ENCODE measurements at places on chromosomes 5 and 9.

DNA sequence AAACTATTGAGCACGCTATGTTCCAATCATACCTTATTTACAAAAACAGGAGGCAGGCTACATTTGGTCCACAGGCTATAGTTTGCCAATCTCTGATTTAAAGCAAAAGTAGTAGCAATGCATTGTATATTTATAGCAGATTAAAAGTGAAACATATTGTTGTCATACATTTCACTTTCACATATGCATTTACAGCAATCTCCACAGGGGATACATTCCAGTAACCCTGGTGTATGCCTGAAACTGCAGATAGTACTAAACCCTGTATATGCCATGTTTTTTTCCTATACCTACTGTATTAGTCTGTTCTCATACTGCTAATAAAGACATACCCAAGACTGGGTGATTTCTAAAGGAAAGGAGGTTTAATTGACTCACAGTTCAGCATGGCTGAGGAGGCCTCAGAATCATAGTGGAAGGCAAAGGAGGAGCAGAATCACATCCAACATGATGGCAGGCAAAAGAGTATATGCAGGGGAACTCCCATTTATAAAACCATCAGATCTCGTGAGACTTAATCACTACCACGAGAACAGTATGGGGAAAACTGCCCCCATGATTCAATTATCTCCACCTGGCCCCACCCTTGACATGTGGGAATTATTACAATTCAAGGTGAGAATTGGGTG is 5.9 kb upstream of the CSF1R start:
- peak; percentile 18 for DNase-seq

GRCh38 chr5:143678148-143678905 is 133.6 kb upstream of the HMHB1 start:
- no peak for DNase-seq

- peak; percentile 33 for DNase-seq
Measured at GRCh38 chr5:80212171-80212667, 43.6 kb downstream of the SERINC5 start.

- DNase-seq = no peak
Measured at GRCh38 chr9:124419832-124420489, 4.7 kb upstream of the PSMB7 start.

GRCh38 chr9:4955836-4956235 is 29.2 kb upstream of the JAK2 start:
- no peak for DNase-seq

DNA sequence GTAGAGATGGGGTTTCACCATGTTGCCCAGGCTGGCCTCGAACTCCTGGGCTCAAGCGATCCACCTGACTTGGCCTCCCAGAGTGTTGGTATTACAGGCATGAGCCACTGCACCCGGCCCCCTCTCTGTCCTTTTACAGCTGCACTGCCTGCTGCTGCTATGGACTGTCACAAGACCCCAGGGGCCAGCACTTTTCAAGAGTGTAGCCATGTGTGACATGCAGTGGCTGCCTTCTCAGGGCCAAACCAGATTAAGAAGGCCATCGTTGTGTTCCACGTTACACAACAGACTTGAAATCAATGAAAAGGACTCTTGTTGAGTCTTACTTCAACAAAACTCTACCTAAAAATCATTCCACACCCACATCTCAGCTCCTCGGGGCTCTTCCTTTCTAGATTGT is 78.9 kb upstream of the ICE1 start:
- DNase-seq = no peak

GRCh38 chr9:69178583-69179011 is 4.5 kb downstream of the TJP2 start:
- no peak for DNase-seq

DNA sequence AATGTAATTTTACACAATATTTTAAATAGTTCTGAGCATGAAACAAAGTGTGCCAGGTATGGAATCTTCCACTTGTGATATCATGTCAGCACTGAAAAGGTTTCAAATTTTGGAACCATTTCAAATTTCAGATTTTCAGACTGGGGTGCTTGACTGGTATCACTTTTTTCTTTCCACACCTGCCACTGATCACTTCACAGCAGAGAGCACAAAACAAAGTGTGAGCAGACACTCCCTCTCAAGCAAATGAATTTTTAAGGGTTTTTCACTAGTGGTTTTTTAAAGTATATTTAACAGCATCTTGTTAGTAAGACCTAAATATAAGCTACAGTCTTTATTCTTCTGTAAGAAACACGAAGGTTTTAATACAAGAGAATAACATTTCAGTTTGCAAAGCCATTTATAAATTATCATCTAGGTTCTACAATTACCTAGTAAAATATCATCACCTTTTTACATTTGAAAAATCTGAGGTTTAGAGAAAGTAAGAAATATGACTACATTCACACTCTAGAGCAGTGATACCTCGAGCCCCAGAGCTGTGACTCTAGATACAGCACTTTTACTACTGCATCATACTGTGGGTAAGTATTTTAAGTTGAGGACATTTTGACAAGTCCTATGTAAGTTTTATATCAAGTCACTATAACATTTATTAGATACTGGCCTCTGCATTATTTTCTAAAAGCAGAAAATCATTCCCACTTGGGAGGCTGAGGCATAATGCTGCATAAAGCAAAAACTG is 14.6 kb downstream of the GOLPH3 start:
- no peak for DNase-seq

DNA sequence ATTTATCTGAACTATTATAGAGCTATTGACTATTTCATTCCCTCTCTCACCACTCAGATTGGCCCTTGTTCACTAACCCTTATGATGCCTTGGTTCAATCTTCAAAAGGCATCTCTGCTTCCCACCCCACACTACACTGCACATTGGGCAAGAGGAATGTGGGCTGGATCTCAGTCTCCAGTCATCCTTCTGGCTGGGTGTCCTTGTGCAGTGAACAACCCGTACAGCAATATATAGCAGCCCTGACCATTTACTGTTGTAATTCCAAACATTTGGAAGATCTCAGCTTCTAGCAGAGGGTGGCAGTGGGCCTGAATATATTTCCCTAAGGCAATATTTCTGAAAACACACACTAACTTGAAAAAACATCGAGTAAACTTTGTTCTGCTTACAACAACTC is 199.2 kb upstream of the GDNF start:
- DNase-seq = no peak

- no peak for DNase-seq
Measured at GRCh38 chr5:181044662-181045305, 4.7 kb downstream of the BTNL9 start.

GRCh38 chr9:93306081-93306480 is 122.1 kb downstream of the WNK2 start:
- DNase-seq = peak; percentile 3

DNA sequence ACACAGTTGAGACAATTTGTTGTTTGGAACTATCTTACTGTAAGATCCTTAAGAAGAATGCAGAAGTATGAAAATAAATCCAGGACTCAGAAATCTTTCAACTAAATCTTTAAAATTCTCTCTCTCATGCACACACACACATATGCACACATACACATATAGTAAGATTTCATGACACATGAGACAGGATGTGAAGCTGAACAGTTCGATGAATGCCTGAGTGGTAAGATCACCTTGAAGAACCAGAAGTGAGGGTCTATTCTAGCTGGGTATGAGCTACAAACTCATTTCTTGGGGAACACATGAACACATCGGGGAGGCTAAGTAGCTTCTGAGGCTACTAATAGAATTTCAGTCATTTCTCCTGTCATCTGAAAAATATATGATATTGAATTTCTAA is 153.6 kb downstream of the TMC1 start:
- no peak for DNase-seq

DNA sequence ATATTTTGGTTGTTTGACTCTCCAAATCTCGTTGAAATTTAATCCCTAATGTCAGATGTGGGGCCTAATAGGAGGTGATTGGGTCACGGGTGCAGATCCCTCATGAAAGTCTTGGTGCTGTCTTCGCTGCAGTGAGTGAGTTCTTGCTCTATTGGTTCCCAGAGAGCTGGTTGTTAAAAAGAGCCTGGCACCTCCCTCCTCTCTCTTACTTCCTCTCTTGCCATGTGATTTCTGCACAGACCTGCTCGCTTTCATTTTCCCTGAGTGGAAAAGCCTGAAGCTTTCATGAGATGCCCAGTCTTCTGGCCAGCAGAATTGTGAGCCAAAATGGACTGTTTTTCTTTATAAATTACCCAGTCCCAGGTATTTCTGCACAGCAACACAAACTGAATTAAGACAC is 221.6 kb downstream of the MAT2B start:
- DNase-seq = no peak

DNA sequence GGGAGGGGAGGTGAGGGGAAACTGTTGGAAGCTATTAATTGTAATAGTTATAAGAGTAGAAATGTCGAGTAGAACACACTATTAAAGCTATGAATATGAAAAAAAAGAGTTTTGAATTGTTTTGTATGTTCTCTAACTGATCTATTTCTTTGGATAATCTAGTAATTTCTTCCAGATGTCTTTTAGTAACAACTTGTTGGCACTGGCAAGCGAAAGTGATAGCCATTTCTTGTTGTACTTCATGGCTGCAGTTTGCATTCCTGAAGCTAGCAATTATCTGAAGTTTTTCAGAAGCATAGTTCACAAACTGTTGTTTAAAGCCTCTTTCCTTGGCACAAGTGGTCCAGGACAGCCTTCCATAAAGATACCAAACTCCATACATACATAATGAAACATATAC is 49.4 kb upstream of the SPATA31C2 start:
- DNase-seq = no peak

DNA sequence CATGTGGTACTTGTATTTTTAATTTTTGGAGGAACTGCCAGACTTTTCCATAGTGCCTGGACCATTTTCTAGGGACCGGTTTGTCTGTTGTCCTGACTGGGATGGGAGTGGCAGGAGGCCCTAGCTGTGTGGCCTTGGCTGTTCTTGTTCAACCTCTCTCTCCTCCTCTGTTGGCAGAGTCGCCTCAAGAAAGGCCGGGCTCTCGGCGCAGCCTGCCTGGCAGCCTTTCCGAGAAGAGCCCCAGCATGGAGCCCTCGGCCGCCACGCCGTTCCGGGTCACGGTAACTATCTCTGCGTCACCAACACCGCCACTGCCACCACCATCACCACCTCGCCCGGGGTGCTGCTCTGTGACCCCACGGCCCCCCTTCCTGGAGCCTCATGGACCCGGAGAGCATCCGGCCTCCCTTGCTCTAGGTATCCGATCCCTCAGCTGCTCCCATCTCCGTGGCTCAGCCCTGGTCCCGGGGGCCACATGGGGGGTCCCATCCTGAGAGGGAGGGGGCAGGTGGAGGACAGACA is 27.1 kb downstream of the DAB2IP start:
- no peak for DNase-seq

DNA sequence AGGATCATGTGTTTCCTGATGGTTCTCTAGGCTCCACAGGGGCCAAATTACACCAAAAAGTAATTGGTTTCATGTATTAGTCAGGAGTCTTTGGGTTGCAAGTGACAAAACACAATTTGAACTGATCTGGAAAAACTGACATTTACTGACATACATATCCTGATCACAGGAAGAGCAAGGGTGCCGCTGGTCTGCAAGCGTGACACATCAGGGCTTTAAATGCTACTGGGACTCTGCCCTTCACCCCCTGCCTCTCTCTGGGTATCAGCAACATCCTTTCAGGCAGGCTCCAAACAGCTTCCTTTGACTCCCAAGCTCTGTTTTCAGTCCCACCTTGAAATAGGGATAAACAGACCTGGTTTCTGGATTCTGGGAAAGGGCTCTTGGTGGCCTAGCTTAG is 197.5 kb downstream of the PALM2AKAP2 start:
- DNase-seq = peak; percentile 61

- DNase-seq = no peak
Measured at GRCh38 chr9:94740145-94740840, 13.8 kb downstream of the AOPEP start.

GRCh38 chr9:127815512-127816361 is 13.1 kb downstream of the FPGS start:
- no peak for DNase-seq

DNA sequence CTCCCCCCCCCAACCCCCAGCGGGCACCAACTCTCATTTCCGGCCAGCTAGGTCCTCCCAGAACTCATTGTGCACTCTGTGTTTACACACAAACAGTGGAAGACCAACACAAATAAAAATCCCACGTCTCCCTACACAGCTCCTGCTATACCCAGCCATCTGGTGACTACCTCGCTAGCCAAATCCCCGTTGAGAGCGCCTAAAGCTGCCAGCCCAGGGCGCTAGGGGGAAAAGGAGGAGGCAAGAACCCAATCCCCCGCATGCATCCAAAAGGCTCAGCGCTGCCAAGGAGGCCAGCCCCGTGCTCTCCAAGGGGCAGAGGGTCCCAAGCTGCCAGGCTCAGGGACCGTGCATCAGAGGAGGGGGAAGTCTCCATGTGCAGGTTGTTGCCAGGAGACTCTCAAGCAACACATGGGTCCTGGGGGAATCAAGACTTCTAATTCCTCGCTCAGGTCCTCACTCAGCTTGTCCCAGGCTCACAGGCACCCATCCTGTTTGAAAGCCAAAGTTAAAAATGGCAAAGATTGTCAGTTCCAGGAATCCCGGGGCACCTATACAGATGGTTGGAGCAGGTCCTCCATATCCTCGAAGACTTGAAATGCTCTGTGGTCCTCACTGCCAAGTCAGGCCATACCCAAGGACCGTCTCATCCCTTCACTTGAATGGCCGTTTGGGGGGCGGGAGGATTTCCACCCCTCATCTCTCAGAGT is 2.7 kb downstream of the ASTN2 start:
- no peak for DNase-seq

DNA sequence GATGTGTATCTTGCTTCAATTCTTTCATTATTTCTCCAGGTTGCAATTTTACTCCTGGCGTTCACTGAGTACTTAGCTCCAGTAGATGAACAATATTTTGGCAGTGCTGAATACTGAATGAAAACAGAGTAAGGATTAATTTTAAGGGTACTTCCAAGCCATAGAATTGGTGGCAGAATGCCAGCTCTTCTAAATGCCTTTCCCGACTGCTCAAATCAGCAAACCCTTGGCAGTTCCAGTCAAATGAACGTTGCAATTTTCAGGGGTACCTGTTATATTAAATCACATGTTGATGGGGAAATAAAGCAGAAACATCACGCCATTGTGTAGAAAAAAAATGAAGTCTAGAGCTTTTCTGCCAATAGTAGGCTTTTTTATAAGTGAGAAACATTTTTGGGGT is 282.4 kb upstream of the RPS23 start:
- DNase-seq = no peak

DNA sequence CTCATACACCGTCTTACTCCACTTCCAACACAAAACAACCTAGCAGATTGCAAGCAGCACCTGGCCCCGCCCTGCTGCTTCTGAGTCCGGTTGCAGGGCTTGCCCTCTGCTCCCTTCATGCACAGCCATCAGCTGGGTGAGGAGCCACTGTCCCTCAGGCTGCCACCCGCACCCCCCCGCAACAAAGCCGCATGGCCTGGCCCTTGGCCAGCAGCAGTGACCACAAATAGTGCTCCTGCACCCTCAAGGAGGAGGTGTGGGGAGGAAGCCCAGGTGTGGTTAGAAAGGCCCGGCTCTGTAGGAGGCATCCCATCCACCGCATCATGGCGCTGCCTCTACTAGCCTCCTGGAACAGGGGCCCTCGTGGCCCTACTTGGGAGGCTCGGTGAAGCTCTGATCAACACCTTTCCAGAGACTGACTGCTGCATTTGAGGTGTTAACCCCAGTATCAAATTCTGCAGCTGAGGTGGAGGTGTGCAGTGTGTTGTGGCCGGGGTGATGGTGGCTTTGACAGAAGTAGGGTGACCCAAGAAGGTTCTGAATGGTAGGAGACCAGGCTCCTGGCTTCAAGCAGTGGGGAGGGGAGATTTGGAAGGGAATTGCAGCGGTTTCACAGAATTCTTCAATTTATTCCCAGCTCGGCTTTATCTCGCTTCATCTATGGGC is 52.7 kb downstream of the WNK2 start:
- DNase-seq = no peak
